ENCODE measurements at places on chromosomes 12 and 14. TPM values are rescaled to one million over a fixed set of nuclear protein-coding genes. Genes with fewer than 3 reads are reported as not detected.

IAPP gene
- total RNA-seq = not detected

BIN2 gene
- total RNA-seq = not detected

CCDC196 gene
- not detected for total RNA-seq

MIP gene
- total RNA-seq = 0.98 TPM

OVCH1 gene
- total RNA-seq = not detected

NELL2 gene
- total RNA-seq = 0.49 TPM

B3GNT4 gene
- total RNA-seq = 0.49 TPM

FAM90A1 gene
- total RNA-seq = 0.16 TPM

MFAP5 gene
- 1.5 TPM for total RNA-seq

RIPK3 gene
- total RNA-seq = 1.1 TPM

CISTR gene
- not detected for total RNA-seq

CELA1 gene
- not detected for total RNA-seq

TMEM233 gene
- total RNA-seq = 0.25 TPM

RNASE7 gene
- total RNA-seq = not detected

TMEM179 gene
- total RNA-seq = not detected

LRFN5 gene
- total RNA-seq = 0.33 TPM

TMEM132C gene
- total RNA-seq = not detected

SLCO1C1 gene
- total RNA-seq = not detected

CLEC6A gene
- not detected for total RNA-seq

MGP gene
- total RNA-seq = 10.8 TPM

HOXC12 gene
- total RNA-seq = not detected

BDKRB1 gene
- total RNA-seq = not detected

TDRD9 gene
- 0.76 TPM for total RNA-seq

DDN gene
- 0.16 TPM for total RNA-seq

TTC8 gene
- total RNA-seq = 12.0 TPM

LHX5 gene
- not detected for total RNA-seq

IQSEC3 gene
- total RNA-seq = 0.49 TPM

CSRNP2 gene
- 19.5 TPM for total RNA-seq

HOXC9 gene
- total RNA-seq = 12.1 TPM

E2F7 gene
- 10.9 TPM for total RNA-seq

PMCH gene
- not detected for total RNA-seq

TPI1 gene
- total RNA-seq = 954 TPM

SARNP gene
- total RNA-seq = 49.7 TPM

GALNT9 gene
- total RNA-seq = not detected

DAO gene
- total RNA-seq = not detected

PLEKHG3 gene
- 136 TPM for total RNA-seq
